Panc1 (cell line): ENCODE measurements at places on chromosomes 5 and 9.

DNA sequence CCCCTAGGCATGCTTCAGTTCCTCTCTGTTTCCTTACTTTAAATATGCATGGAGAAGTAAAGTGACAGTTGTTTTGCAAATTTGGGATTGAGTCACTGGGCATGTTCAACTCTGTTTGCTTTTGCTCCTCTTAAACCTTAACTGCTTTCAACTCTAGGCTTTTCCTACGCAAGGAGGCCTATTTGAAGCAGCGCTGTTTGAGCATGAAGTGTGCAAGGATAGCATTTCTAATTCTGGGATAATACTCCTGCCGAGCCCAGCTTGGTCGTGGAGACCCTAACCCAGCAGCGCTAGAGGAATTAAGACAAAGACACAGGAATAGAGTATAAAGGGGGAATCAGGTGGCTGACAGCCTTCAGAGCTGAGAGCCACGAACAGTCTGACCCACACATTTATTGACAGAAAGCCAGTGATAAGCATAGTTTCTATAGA lies 803.4 kb upstream of the CDH10 start:
- DNase-seq: no peak

DNA sequence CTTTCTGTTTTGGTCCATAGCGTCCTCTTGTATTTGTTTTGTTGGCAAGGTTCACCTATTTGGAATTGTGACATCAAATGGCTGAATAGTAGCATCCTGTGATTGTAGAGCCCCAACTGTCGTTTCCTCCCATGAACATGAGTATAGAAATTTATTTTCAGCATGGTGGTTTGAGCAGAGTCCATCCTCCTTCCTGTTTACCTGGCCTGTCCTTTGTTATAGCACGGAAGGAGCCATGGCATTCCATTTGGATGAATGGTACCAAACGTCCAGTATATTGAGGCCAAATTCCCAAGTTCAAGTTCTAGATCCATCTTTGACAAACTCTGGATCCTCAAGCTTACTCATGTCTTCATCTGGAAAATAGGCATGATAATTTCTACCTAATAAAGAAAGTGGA lies 16.8 kb downstream of the RASGRF2 start:
- DNase-seq: no peak

DNA sequence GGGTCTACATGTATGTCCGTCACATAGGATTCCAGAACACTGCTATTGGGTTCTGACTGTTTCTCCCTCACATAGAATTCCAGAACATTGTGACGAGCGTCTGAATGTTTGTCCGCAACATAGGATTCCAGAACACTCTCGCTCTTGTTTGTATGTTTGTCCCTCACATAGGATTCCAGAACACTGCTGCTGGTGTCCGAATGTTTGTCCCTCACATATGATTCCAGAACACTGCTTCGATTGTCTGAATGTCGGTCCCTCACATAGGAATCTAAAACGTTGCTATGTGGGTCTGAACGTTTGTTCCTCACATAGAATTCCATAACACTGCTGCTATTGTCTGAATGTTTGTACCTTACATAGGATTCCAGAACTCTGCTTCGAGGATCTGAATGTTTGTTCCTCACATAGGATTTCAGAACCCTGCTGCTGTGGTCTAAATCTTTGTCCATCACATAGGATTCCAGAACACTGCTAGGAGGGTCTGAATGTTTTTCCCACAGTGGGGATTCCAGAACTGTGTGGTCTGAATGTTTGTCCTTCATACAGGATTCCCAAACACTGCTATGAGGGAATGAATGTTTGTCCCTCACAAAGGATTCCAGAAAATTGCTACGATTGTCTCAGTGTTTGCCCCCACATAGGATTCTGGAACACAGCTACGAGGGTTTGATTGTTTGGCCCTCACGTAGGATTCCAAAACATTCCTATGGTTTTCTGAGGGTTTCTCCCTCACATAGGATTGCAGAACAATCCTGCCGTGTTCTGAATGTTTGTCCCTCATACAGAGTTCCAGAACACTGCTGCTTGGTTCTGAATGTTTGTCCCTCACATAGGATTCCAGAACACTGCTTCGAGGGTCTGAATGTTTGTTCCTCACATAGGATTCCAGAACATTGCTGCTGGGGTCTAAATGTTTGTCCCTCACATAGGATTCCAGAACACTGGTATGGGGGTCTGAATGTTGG lies 220.5 kb downstream of the FOXD4L6 start:
- DNase-seq: no peak

DNA sequence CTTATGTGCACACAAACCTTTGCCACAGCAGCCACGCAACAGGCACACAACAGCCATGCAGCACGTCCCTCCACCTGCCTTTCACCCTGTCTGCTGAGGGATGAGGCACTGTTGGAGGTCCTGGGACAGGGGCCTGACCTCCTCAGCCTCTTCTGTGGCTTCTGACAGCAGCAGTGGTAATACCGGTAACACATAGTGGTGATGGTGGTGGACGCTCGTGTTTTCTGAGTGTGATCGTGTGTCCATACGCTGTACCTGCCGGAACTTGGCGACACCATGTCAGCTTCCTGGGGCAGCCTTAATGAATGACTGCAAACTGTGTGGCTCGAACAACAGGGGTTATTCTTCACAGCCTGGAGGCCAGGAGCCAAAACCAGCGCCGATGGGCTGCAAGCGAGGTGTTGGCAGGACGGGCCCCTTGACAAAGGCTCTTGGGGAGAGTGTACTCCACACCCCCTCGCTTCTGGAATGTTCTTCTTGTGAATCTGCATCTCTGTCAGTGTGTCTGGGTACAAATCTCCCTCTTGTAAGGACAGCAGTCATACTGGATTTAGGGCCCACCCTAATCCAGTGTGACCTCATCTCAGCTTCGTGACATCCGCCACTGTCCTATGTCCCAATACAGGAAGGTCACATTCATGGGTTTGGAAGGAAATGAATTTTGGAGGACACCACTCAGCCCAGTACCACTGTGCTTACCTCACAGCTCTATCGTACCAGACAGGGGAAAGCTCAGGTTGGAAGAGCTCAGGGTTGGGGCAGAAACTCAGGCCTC lies 55.3 kb upstream of the EXOC3 start:
- no peak for DNase-seq
